Large intestine (tissue), 12 donors: ENCODE measurements at places on chromosomes 5 and 9. TPM values are rescaled to one million over a fixed set of nuclear protein-coding genes. Genes with fewer than 3 reads are reported as not detected.

DNA sequence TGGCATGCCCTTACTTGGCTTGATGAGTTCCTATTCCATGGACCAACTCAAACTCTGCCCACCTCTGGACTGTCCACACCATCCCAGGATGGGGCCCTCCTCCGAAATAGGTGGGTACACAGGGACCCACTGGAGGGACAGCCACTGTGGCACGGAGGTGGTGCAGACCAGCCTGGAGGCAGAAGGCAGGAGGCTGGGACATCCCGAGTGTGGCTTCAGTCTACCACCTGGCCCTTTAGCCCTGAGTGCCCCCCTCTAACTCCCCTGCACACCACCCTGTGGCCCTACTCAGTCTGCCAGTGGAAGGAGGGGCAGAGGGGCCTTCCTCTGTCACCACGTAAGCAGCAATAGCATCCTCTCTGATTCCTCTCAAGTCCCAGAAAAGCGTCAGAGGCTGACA is 3.7 kb downstream of the IL3 start:
- DNase-seq: no peak

GRCh38 chr5:44833249-44833648 is 24.5 kb downstream of the MRPS30 start:
- no peak for DNase-seq

QRFP gene
- 0.36 TPM for polyA plus RNA-seq

DNA sequence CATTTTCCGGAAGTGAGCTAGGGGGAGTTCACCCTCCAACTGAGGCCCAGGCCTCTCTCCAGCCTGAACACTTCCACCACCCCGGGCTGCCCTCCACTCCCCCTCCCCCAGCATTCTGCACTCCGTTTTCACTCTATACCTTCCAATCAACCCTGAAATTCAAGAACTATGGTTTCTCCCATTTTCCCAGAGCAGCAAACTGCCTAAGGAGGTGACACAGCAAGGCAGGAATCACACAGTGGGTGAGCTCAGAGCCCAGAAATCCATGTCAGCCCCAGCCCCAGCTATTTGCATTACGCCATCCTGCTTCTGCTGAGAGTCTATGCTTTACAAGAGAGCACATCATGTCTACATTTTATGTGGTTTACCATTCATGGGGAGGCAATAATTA is 11.9 kb downstream of the MSX2 start:
- no peak for DNase-seq

- DNase-seq: no peak
Measured at GRCh38 chr9:102439583-102439982, 555.5 kb upstream of the CYLC2 start.
